ENCODE measurements at places on chromosomes 7 and 10. TPM values are rescaled to one million over a fixed set of nuclear protein-coding genes. Genes with fewer than 3 reads are reported as not detected.

GRCh38 chr7:157019718-157020451 lies 9.4 kb upstream of the MNX1 start:
- no peak overlapping the region for H3K27ac ChIP-seq
- peaks cover 100% of the 10 kb centered on the region for H3K27me3 ChIP-seq
- no peaks in the 10 kb centered on the region for H3K36me3 ChIP-seq
- H3K4me1 ChIP-seq, result no peaks in the 10 kb centered on the region
- DNase-seq, result no peak
- no peak overlapping the region for H3K4me3 ChIP-seq

DNA sequence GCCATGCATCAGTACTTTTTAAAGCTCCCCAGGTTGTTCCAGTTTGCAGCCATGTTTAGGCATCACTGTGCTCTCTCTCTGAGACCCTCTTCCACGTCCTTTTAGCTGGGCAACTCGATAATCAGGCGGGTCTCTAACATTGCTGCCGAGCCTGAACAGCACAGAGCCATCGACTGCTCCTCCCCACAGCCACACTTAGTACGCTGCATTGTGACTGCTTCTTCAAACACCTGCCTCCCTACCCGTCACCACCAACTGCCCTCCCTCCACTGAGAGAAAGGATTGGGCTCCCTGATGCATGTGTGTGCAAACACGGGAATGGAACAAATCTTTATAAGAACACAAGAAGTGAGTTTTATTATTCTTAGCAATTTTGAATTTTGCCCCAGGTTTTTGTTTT lies 11.4 kb upstream of the TACR2 start:
- H3K27me3 ChIP-seq, result peaks cover 10% of the 10 kb centered on the region
- no peak for DNase-seq
- H3K4me3 ChIP-seq, result no peak overlapping the region
- H3K4me1 ChIP-seq, result no peaks in the 10 kb centered on the region
- no peaks in the 10 kb centered on the region for H3K36me3 ChIP-seq

DNA sequence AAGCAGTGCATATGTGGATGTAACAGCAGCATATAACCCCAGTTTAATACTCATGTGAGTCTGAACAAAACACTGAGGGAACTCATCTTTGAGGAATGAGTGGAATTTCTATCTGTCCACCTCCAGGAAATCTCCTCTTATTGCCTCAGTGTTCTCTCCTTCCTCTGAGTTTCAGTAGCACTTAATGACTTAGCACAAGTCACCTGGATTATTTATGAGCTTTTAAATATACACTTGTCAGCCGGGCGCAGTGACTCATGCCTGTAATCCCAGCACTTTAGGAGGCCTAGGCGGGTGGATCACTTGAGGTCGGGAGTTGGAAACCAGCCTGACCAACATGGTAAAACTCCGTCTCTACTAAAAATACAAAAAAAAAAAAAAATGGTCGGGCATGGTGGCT lies 4.3 kb downstream of the LRRC20 start:
- no peaks in the 10 kb centered on the region for H3K27me3 ChIP-seq
- H3K4me1 ChIP-seq, result peaks cover 23% of the 10 kb centered on the region
- no peak overlapping the region for H3K4me3 ChIP-seq
- H3K36me3 ChIP-seq, result no peaks in the 10 kb centered on the region
- peak; percentile 86 for DNase-seq
- peak overlapping the region; percentile 35 for H3K27ac ChIP-seq

Gene OPN1SW
- polyA plus RNA-seq, result 2.2 TPM

- H3K27me3 ChIP-seq, result no peaks in the 10 kb centered on the region
- no peaks in the 10 kb centered on the region for H3K36me3 ChIP-seq
- H3K27ac ChIP-seq, result no peak overlapping the region
- H3K4me3 ChIP-seq, result no peak overlapping the region
- DNase-seq, result no peak
- H3K4me1 ChIP-seq, result no peaks in the 10 kb centered on the region
Measured at GRCh38 chr7:86818903-86819302, 175.2 kb downstream of the GRM3 start.

Gene METTL27
- 6.0 TPM for polyA plus RNA-seq

Gene STEAP1B
- 24.9 TPM for polyA plus RNA-seq

- no peak overlapping the region for H3K4me3 ChIP-seq
- H3K27ac ChIP-seq, result no peak overlapping the region
- H3K4me1 ChIP-seq, result no peaks in the 10 kb centered on the region
Measured at GRCh38 chr7:144487901-144488300, 84.4 kb upstream of the NOBOX start.

DNA sequence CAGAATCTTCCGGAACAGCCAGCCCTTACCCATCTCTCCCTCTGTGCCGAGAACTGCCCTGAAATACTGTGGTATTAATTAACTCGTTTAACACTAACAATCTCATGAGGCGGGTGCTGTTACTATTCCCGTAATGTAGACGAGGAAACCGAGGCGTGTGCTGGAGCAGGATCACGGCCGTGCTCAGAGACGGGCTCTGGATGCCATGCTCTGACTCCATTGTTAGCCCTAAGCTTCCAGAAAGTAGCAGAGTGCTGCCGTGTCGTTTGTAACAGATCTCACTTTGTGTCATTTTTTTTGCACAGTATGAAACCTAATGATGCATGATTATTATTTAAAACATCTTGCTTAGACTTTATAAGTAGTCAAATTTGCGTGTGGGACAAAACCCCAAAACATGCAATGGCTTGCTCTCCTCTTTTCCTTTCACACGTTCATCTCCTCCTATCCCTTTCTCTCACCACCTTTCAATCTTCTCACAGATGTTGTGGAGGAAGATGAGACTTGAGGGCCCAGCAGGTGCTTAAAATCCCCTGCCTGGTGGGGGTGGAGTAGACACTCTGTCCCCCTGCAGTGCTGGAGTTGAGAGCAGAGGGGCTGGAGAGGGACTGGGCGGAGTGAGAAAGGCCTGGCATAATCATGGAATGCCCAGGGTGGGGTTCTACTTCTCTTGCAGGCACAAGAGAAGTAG lies 482 bp upstream of the ACTR3C start:
- H3K36me3 ChIP-seq, result no peaks in the 10 kb centered on the region
- no peaks in the 10 kb centered on the region for H3K4me1 ChIP-seq
- H3K4me3 ChIP-seq, result no peak overlapping the region
- 0 out of 2 replicates have a peak, but pooled peaks cover 9% of the 10 kb centered on the region for H3K27me3 ChIP-seq
- no peak for DNase-seq
